ENCODE measurements at places on chromosomes 11 and 22.

DNA sequence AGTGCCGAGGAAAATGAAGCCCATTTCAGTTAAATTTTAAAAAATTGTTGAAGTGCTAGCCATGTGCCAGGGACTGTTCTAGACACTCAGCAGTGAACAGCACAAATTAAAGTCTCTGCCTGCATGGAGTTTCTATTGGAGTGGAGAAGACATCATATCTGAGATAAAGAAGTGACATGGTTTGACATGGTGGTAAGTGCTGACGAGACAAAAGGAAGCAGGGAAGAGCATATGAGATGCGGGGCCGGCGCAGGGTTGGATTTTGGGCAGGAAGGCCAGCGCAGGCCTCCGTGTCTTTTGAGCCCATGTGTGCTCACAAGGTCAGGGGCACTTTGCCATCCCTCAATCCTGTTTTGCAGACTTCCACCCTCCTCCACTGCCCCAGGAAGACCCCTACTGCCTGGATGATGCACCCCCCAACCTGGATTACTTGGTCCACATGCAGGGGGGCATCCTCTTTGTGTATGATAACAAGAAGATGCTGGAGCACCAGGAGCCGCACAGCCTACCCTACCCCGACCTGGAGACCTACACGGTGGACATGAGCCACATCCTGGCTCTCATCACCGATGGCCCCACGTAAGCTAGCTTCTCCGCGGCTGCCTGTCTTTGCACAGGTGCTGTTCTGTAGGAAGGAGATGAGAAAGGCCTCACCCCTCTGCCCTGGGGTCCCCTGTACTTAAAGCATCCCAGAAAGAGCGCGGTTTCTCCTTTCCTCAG is 29.6 kb downstream of the AMPD3 start:
- no peak for DNase-seq

DNA sequence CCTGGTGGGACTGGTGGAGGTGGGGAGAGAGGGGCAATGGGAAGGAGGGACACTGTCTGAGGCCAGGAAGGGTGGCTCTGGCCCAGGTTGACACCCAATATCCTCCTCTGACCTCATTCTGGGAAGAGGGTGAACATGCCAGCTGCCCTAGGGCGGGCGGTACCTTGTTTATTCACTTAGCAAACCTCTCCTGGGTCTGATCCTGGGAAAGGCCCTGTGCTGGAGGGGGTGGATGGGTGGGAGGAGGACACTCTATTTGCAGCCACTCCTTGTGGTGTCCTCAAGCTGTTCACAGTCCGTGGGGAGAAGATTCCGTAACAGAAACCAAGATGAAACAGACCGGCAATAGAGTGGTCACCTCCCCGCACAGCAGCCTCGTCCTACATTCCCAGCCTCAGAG is 49.7 kb upstream of the EIF3D start:
- no peak for DNase-seq

- DNase-seq: no peak
Observed at GRCh38 chr22:45291931-45292290, 7.2 kb downstream of the UPK3A start.

GRCh38 chr11:86138958-86139357 is 70.1 kb upstream of the PICALM start:
- no peak for DNase-seq

GRCh38 chr11:79244241-79244772 is 196.5 kb downstream of the TENM4 start:
- no peak for DNase-seq

- no peak for DNase-seq
Observed at GRCh38 chr22:33402325-33402724, 344.1 kb upstream of the SYN3 start.

GRCh38 chr11:7901319-7901854 is 29.7 kb downstream of the OR10A6 start:
- no peak for DNase-seq

GRCh38 chr22:40021401-40022000 is 26.7 kb downstream of the FAM83F start:
- DNase-seq: no peak

DNA sequence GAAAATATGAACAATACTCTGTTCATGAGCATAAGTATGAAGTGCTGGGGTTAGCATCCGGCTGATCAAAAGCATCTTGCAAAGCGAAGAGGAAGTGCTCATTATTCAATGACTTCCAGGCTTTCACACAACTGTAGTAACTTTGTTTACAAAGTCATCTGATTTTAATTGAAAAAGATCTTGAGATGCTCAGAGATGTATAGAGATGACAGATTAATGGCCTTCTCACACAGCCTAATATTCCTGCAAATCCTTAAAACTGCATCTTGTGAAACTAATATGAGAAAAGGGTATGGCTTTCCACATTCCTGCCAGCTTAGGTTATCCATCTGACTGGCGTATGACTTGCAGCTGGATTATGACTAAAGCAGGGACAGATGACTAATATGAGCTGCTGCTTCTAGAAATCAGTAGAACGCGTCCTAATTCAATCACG is 125.4 kb downstream of the CASP12 start:
- no peak for DNase-seq

GRCh38 chr11:73129198-73129597 is 12.9 kb downstream of the FCHSD2 start:
- no peak for DNase-seq

DNA sequence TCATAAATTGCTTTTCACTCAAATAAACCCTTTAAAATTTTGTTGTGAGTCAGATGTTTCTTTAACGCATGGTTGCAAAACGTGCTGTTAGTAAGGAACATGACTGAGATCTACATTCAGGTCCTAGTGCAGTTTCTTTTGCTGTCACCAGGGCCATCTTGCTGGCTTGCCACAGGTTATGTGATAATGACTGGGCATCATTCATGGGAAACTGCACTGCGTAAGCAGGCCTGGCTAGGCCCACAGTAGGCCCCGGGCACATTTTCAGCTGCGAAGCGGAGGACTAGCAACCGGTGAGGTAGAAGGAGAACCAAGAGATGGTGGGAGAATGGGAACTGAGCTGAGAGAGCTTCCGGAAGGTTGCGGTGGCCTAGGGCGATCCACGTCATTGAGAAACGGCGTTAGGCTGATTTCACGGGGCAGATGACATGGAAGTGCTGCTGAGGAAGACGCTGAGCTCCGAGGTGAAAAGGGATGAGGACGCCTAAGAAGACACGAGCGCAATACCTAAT is 3.2 kb upstream of the KLHDC7B start:
- DNase-seq: no peak

DNA sequence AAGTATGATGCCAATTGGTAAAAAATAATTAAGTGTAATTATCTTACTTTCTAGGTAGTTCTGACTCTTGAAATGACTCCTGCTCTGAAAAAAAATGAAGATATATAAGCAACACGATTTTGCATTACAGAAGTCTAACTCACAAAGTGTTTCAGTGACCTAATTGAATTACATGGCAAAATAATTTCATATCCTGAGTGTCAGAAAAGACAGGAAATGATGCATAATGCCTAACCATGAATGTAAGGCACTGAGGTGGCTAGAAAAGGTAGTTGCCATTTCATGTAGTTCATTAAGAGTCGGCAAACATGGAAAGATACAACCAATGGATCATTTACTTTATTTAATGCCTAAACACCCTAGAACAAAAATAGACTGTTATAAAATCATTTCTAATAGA is 113.5 kb downstream of the GUCY1A2 start:
- DNase-seq: no peak

DNA sequence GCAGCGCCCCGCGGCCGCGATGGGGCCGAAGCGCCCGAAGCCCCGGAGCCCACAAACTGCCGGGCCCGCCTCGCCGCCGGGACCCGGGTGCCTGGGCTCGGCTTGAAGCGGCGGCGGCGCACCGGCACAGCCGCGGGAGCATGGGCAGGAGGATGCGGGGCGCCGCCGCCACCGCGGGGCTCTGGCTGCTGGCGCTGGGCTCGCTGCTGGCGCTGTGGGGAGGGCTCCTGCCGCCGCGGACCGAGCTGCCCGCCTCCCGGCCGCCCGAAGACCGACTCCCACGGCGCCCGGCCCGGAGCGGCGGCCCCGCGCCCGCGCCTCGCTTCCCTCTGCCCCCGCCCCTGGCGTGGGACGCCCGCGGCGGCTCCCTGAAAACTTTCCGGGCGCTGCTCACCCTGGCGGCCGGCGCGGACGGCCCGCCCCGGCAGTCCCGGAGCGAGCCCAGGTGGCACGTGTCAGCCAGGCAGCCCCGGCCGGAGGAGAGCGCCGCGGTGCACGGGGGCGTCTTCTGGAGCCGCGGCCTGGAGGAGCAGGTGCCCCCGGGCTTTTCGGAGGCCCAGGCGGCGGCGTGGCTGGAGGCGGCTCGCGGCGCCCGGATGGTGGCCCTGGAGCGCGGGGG is 346 bp downstream of the FJX1 start:
- DNase-seq: no peak

DNA sequence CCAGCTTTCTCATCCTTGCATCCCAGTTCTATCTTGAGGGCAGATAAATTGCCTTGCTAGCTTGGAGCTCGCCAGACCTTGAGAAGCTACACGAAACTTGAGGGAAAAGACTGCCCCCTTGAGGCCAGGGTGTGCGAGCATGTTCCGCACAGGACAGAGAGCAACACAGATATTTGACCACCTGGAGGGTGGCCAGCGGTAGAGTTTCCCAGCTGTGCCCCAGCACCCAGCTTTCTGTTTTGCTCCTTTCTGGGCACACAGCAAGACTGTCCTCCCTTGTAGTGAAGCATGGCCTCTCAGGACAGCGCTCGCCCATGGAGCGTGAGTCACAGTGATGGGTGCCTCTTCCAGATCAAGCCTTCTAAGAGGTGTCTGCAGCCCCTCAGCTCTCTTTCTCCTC is 23.5 kb downstream of the SPATA19 start:
- DNase-seq: no peak

DNA sequence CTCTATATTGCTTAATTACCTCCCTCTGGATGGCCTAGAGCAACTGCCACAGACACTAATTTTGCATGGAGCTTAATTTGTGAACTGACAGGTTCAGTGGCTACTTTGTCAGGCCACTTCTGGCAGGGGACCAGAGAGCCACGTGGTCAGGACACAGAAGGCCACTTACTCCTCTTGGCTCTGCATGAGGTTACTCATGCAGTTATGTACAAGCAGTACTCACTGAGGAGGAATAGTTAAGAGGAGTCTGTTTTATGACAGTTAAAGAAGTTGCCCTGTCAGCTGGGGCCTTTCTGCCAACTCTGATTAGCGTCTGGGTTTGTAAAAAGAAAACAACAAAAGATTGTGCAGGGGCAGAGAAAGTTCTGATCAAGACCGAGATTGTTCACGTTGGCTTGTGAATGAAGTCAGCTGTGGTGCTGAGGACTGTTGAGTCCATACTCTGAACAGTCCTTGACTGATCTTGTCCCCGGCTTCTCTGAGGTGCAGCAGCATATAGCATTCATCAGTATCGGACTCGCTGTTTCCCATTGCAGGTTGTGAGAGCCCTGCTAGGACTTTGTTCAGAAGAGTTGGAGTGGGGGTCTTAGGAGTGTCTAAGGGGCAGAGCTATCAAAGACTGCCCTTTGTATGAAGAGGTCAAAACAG is 41.4 kb downstream of the PPFIBP2 start:
- DNase-seq: no peak

- DNase-seq: no peak
Observed at GRCh38 chr11:12179019-12179418, 68.6 kb downstream of the MICAL2 start.

- no peak for DNase-seq
Observed at GRCh38 chr11:69086152-69087132, 37.7 kb downstream of the TPCN2 start.

- no peak for DNase-seq
Observed at GRCh38 chr11:2750682-2751522, 51.1 kb upstream of the KCNQ1OT1 start.

- DNase-seq: no peak
Observed at GRCh38 chr11:2837096-2837601, 48.4 kb downstream of the CDKN1C start.

DNA sequence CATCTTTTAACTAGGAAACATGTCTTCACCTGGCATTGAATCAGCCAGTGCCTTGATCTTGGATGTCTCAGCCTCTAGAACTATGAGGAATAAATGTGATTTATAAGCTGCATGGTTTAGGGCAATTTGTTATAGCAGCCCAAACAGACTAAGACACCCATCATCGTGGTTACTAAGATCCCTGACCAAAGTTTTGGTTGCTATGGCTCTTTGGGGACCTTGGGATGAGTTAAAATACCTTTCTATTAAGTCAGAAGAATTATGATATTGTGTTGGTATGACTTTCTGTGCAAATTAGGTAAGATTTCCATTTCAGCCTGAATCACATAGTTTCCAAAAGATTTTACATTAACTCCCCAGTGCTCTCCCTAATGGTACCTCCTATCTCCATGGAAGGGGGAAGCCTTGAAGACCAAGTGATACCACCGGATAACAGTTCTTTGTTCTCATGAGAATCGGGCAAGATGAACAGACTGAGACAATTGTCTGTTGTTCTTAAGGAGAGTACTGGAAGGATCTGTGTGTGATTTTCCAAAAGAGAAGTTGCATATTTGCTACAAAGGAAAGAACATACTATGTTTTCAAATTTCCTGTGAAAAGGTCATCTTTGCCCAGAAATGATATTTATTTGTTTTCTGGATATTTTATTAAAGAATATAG is 60.4 kb upstream of the UBASH3B start:
- DNase-seq: no peak

DNA sequence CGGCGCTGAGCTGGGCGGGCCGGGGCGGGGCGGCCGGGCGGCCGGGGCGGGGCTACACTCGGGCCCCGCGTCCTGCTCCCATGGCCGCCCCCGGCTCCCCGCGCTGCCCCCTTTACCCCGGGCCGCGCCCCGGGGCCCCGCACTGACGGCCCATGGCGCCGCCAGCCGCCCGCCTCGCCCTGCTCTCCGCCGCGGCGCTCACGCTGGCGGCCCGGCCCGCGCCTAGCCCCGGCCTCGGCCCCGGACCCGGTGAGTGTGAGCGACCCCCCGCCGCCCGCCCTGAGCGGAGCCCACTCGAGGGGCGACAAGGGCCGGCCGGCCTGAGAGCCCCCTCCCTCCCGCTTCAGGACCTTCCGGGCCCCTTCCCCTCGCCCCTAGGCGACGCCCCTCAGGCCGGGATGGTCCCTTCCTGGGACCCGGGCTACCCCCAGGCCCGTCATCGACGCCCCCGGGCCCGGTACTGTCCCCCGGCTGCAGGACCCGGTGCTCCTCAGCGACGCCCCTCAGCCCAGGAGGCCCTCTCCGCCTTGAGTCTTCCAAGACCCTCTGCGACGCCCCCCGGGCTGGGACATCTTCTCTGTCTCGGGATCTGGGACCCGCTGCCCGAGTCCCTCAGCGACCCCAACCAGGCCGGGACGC is at the start of gene KREMEN1:
TSS of gene KREMEN1 (plus strand) at position 57 of the 639 bp plus-strand sequence. CDS start at position 153, 96 bp downstream.
- DNase-seq: no peak

GRCh38 chr11:13314676-13315394 is 37.2 kb downstream of the BMAL1 start:
- no peak for DNase-seq

GRCh38 chr22:20748731-20749428 is 25.0 kb upstream of the SERPIND1 start:
- no peak for DNase-seq

- DNase-seq: no peak
Observed at GRCh38 chr11:61972672-61973475, 5.4 kb upstream of the FTH1 start.

- no peak for DNase-seq
Observed at GRCh38 chr22:21593406-21594232, 26.1 kb downstream of the UBE2L3 start.

DNA sequence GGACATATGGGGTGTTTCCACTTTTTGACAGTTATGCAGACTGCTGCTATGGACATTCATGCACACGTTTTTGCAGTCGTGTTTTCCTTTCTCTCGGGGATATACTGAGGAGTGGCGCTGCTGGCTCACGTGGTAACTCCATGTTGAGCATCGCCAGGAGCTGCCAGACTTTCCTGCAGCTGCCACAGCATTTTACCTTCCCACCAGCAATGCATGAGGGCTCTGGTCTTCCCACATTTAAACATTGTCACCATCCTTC is 95.4 kb downstream of the TBC1D22A start:
- no peak for DNase-seq

- DNase-seq: no peak
Observed at GRCh38 chr11:3929649-3930048, 74.2 kb downstream of the STIM1 start.
